CD8-positive, alpha-beta memory T cell (primary cell): ENCODE measurements at places on chromosomes 7 and 10.

GRCh38 chr7:25358926-25359325 is 130.6 kb upstream of the NPVF start:
- DNase-seq, result no peak

GRCh38 chr7:7920481-7920880 is 48.1 kb upstream of the GLCCI1 start:
- no peak for DNase-seq

DNA sequence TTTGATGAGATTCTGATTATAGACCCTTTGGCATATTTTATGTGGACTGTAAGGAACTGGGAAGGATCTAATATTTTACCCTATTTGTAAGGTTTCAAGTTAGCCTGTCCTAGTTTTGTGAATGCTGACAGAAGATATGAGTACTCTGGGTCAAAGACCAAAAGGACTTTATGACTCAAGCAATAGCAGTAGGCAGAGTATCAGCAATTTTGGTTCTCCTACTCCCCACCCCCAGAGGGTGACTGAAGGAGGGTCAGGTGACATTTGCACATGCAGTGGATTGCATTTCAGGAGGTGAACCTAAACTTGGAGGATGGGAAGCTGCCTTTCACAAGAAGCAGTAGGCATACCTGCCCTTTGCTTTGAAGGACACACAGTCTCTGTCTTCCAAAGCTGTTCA is 84.0 kb upstream of the KLF6 start:
- DNase-seq, result no peak

DNA sequence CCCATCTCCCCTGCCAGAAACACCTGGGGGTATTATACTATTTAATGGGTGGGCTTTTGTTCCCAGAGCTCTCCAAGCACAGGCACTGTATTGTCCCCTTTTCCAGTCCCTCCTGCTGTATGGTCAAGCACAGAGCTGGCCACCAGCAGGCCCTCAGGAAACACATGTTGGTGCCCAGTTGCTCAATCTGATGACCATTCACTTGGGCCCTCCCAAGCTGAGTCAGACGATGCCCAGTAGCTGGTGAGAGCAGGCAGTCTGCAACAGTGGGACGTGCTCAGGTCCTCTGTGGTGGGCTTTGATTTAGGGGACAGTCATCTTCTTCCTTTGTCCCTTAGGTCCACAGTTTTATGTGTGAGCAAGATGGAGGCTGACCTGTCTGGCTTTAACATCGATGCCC is 11.8 kb downstream of the SFXN2 start:
- DNase-seq, result no peak

DNA sequence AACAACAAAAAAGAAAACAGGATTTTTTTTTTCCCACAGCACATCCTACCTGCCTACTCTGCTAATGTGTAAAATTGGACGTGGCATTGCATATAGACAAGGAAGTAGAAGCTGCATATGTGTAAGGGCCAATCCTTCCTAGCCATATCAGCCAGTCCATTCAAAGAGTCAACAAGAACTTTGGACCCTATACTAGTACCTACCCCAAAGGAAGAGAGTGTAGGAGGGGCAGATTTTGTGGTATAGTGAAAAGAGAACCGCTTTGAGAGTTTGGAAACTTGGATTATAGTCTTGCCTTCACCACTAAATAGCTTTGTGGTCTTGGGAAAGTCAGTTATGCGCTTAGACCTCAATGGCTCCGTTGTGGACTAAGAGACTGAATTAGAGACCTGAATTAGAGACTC is 12.1 kb upstream of the MCU start:
- DNase-seq, result no peak
